ENCODE measurements at places on chromosomes 6 and 20.

DNA sequence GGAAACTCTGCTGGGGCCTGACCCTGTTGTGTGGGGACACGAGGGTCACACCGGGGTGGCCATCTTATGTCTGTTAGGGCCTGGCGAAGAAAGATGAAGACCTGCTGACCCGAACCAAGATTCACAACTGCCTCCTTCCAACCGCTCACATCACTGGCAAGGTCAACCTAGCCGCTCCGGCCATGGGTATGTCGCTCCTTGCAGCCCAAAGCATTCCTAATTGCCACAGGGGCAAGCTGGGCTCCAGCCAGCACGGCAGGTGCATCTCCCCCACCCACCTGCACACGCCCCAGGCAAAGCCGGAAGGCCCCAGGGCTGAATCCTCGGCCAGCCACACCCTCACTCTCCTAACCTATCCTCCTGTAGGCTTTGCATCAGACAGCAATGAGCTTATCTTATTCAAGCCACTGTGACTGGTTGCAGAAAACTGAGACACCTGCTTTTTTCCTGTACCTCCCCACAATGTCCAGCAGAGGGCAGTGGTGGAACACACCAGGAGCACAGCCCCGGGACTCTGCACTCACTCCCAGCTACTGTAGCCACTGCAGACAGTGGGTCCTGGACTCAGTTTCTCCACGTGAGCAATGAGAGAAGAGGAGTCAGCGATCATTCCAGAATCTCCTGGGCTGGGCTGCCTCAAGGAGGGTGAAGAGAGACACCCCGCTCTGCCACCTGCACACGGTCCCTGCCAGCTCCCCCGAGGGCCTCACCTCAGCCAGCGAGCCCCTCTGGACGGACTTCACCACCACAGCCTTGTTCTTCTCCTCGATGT is 170.2 kb downstream of the PREX1 start:
- DNase-seq: peak; percentile 45

DNA sequence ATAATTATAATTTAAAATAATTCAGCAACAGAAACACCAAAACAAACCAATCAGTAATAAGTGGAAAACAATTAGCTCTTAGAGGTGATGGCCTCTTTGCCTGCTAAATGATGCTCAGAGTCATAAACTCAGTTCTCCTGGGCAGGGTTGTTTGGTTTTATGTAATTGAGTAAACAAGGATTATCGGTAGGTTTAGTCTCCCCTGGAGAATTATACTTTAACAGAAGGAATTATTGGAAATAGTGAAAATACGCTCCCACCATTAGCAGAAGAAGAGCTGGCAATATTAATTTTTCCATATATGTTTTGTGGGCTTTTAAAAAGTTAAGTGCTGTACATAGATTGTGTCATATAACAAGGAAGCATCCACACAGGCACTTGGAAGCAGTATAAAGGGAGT is 27.0 kb downstream of the CAP2 start:
- DNase-seq: no peak

DNA sequence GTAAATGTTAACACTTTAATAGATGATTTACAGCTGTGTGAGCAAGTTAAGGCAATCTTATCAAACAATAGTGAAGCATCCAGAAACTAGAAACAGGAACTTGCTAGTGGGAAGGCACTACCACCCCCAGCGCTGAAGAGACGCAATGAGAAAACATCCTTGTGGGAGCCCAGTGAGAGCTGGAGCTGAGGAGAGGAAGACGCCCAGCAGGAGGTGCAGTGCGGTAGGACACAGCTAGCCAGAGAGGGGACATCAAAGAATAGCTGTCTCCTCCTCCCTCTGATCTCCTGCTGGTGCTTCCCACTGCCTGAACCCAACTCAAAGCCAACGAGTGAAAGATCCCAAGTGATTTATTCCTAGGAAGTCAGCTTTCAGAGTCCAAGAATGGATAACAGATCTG is 140.3 kb downstream of the COL12A1 start:
- no peak for DNase-seq

- DNase-seq: no peak
These were observed 102.3 kb upstream of the MAP3K7 start for GRCh38 chr6:90689172-90689571.

DNA sequence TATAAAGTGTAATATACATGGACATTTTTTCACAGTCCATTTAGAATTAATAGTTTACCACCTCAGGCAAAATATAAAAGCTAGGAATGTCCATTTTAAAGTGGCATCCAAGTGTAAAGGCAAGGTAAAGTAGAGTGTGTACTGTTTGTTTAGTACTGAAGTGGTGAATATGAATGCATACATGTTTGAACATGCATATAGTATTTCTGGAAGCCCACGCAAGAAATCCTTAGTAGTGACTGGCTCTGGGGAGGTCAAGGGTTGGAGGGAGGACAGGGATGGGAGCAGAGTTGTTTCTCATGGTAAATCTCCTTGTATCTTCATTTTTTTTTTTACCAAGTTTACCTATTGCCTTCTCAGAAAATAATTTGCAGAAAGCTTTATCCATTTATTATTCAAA is 129.2 kb downstream of the UNC5CL start:
- DNase-seq: no peak

GRCh38 chr20:33875055-33875454 is 63.9 kb downstream of the CHMP4B start:
- no peak for DNase-seq

DNA sequence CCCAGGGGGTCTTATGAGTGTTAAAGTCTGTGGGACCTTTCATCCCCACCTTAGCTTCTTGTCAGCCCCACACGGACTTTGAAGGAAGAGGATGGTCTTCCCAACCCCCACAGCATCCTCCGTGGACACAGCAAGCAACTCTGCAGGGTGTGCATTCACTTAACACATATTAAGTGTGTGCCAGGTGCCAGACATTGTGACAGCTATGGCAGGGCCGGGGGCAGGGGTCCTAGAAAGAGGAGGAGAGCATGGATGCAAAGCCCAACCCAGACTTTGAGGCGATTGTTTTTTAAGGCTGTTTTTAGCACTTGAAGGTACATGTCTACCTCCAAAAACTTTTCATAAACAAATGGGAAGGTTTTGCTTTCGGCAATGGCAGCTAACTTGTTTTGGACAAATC is 121.6 kb upstream of the KCNG1 start:
- DNase-seq: no peak

All from pulmonary artery endothelial cell (primary cell).